ENCODE measurements at places on chromosomes 5 and 9. TPM values are rescaled to one million over a fixed set of nuclear protein-coding genes. Genes with fewer than 3 reads are reported as not detected.

DNA sequence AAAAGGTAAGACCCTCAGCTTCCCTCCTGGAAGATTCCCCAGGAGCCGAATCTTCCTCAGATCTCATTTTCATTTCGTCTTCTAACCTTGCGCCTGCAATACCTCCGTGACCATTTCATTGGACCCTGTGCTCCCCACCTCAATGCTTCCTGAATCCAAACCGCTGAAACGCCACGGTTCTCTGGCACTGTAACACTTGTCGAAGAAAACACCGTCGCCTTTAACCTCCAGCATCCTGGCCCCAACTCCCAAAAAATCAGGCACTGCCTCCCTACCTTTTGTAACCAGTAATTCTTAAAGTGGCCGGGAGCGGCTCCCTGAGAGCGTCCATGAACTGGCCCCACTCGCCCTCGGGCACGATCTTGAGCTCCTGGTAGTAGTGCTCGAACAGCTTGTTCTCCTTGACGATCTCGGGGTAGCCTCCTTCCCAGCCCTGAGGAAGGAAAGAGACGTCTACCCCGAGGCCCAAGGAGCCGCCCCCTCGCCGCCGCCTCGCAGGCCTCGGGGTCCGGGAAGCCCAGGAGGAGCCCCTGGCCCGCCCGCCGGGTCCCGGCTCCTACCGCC lies 438 bp downstream of the NSUN2 start:
- DNase-seq = no peak

Gene PCDHGA2
- not detected for total RNA-seq

GRCh38 chr9:126894052-126894603 lies 20.5 kb upstream of the RALGPS1 start:
- no peak for DNase-seq

GRCh38 chr9:129166623-129167557 lies 11.2 kb downstream of the IER5L start:
- peak; percentile 48 for DNase-seq

DNA sequence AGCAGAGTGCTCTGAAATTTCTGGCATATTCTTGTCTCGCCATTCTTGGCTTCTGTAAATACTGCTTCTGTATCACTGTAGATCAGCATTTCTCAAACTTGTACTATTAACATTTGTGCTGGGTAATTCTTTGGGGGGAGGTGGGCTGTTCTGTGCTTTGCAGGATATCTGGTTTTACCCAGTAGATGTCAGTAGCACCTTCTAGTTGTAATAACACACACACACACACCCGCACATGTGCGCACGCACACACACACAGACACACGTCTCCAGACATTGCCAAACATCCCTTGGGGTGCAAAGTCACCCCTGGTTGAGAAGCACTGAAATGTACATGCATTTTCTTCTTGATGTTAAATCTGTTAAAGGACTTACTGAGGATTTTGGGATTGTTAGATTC lies 304.1 kb downstream of the MAT2B start:
- no peak for DNase-seq

Gene STC2
- 13.7 TPM for total RNA-seq

GRCh38 chr9:3916984-3917383 lies 382.9 kb downstream of the GLIS3 start:
- DNase-seq = no peak

DNA sequence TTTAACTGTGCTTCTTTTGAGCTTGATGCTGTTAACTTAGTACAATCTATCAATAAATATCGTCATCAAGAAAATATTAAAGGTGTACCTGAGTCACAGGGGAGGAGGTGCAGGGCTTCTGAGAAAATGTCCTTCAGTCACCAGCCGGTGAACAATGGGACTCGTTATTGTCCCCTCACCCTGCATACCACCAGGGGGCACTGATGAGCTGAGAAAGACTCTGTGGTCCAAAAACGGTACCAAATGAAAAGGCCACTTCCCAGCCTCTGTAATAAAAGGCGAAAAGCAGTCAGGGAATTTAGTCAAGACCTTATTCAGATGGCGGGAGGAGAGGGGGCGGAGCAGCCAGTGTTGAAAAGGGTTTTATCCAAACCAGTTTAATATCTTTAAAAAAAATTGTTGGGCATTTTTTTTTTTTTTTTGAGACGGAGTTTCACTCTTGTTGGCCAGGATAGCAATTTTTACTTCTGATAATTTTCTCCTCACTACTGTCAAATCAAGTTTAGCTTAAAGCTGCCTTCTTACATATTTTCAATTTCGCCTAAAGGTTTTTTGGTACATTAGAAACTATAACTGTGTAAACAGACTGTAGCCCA lies 271.9 kb upstream of the ADAMTS16 start:
- DNase-seq = peak; percentile 52

Gene SPATA31C2
- total RNA-seq = not detected

- no peak for DNase-seq
Observed at GRCh38 chr9:122370303-122370702, 521 bp upstream of the PTGS1 start.

GRCh38 chr5:173689737-173690360 lies 73.4 kb upstream of the BOD1 start:
- DNase-seq = no peak

DNA sequence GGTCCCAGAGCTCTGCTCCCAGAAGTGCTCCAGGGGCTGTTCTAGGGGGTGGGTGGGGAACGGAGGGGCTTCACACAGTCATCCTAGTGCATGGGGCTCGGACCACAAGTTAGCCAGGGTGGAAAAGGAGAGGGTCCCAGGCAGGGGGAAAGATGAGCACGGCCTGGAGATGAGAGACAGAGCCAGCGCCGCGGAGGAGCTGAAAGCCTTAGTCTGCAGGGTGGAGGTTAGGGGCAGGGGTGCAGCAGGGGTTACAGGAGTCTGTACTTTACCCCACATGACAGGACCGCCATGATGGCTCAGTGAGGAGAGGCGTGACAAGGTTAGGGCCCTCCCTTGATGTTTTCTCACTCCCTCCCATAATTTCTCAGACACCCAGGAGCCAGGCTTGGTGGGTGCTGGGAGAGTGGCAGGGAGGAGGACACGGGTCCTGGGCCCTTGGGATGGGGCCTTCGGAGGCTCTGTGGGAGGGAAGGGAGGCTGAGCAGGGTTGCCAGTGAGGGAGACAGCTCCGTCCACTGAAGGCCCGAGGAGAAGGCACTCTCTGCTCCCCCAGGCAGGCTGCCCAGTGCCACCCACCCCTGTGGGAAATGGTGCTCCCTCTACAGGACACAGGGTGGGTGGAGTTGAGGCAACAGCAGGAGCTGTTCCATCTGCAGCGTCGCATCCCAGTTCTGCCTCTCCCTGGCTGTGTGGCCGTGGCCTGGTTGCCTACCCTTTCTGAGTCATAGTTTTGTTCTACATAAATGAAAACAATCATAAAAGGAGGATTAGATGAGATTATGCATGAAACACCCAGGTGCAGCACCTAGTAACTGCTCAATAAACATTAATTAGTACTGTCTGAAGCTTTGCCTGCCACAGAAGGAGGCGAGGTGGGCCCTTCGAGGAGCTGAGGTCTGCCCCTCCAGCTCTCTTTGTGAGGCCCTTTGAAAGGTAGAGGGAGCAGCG lies 66.2 kb downstream of the NDST1 start:
- no peak for DNase-seq

Gene NINJ1
- total RNA-seq = 77.9 TPM

DNA sequence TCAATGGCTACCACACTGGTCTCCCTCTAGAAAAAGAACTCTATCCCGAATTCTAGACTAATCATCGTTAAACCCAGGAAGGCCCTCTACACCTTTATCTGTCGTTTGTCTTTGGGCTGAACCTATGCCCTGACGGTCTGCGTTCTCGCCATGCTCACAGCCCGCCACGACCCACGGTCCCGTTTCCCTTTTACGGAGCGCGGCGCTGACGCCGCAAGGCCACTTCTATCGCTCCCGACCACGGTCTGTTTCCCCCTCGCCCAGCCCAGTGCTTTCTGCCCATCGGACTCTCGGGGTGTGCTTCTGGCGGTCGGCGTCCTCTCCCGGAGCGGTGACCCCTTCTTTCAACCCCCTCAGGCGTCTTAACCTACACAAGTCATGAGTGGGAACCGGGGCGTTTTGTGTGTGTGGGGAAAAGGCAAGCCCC lies 974 bp downstream of the C9orf40 start:
- peak; percentile 58 for DNase-seq

Measured in activated CD4-positive, alpha-beta memory T cell treated with anti-CD3 and anti-CD28 coated beads for 36 hours (primary cell).